Fibroblast of skin of left biceps (primary cell): ENCODE measurements at places on chromosomes 1 and 21.

DNA sequence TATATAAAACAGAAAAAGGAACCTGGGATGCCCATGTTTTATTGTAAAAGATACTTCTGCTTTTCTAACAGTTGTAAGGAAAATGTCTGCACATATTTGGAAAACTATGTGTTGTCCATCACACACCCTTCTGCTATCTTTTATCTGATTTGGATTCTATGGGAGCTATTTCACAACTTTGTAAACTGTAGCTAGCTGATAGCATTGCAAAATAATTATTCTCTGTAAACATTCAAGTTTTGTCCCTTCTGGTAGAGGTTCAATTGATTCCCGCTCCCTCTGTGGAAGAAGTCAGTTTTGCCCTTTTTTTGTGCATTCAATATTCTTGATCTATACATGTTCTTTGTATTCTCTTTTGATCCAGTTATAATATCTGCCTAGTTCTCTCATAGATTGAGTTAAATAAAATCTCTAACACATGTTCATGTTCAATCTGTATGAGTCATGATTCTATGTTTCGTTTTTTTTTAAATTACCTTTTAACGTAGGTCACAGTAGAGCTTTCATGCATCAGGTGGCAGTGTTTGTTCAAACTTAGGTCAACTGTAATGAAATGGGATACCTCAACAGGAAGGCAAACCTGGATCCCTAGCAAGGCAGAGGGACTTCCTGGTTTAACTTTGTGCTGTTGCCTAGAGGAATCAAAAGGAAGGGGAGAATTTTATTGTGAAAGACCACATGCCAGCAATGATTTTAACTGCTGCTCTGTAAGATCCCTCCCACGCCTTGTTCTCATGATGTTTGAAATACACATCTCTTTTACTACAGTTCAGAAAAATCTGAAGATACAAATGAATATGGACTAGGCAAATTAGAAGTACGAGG is 26.0 kb upstream of the BCL9 start:
- no peak for DNase-seq

- DNase-seq: no peak
These were observed 1.3 kb downstream of the CDC42BPA start for GRCh38 chr1:227317011-227317451.

DNA sequence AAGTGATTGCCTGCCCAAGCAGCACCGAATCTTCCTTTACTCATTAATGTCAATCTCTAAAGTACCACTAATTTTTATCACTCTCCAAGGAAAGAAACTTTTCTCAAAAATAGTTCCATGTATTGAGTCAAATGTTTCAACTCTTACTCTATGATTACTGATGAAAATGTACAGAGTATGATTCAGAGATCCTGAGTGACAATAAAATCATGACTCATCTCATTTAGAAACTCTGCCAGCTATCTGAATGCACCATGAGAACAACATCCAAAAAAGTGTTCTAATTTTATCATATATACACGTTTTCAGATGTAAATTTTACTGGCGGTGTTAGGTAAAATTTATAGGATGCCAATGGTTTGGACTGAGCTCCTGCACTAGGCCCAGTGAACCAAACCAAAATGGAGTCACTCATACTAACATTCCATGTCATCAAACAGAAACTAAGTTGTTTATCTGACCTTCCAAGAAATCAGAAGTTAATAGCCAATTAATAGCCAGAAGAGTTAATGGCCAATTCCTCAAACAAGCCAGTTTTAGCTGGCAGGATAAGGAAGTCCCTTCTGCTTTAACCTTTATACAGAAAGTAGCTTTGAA is 22.6 kb downstream of the PLPPR5 start:
- no peak for DNase-seq

DNA sequence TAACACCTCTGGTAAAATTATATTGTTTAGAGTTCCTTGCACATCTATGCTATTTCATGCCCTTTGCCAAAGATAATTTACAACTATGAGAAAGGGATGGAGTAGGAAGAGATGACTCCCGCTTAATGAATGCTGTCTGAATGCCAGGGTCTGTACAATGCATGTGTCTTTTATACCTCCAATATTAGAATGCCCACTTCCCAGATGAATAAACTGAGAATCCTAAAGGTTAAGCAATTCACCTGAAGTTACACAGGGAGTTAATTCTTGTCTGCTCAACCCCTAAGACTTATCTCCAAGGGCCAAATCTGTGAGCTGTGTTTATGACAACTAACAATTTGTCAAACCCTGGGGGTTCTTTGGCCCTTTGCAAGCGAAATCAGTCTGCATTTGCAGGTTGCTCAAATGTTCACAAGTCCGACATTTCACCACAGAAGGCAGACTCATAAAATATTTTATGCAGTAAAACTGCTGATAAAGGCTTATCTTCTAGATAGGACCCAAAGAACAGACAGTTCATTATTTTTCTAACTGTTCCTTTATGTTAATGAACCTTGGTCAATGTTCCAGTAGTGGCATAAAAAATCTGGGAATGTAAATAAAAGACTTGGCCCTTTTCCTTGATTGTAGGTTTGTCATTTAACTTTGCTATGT is 50.2 kb upstream of the ATP1A1 start:
- DNase-seq: no peak

- no peak for DNase-seq
These were observed 128.2 kb downstream of the LBR start for GRCh38 chr1:225299624-225300023.

DNA sequence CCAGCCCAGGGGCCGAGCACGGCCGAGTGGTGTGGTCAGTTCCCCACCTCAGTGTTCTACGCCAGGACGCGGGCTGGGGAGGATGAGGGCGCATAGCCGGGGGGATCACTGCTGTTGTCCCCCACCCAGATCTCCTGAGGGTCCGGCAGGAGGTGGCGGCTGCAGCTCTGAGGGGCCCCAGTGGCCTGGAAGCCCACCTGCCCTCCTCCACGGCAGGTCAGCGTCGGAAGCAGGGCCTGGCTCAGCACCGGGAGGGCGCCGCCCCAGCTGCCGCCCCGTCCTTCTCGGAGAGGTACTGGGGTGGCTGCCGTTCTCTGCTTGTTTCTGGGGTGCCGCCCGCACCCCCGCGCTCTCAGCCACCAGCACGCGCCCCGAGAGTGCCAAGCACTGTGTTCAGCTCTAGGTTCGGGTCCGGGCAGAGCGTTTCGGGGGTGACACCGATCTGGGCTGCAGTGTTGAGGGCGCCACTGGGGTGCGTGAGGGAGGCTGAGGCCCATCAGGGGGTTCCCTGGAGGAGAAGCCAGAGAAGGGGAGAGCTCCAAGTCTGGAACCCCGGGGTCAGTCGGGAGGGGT is 17.4 kb downstream of the SAMD11 start:
- DNase-seq: no peak

DNA sequence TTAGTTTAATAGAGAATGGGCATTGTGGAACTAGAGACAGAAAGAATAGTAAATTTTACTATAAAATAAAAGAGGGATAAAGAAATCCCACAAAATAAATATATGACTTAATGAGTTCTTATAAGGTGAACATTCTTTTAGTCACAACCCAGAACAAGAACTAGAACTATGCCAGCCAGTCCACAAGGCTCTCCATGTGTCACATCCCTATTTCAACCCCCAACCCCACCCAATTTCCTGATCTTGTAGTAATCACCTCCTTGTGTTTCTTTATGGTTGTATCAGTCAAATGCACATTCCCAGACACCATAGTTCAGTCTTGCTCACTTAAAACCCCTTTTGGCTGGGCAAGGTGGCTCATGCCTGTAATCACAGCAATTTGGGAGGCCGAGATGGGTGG is 662.3 kb upstream of the CAMK1G start:
- no peak for DNase-seq

- no peak for DNase-seq
These were observed 173.7 kb downstream of the CLEC20A start for GRCh38 chr1:178323067-178323466.

GRCh38 chr1:105678334-105678733 is 1378.1 kb upstream of the PRMT6 start:
- no peak for DNase-seq

DNA sequence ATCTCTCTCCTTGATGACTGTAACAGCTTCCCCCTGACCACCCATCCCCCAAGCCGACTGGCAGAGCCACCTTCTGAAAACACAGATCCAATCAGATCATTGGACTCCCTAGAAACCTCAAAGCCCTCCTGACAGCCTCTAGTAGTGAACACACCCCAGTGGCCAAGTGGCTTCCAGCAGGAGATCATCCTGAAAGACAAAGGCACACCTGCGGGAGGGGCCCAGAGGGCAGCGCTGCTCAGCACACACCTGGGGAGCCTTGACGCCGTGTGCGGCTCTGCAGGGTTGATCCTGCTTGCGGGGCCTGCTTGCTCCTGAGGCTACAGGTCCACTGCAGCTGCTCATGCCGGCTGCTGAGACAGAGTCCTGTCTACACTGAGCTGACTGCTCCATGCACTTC is 41.5 kb downstream of the SLC66A1 start:
- DNase-seq: no peak

- DNase-seq: peak; percentile 40
These were observed 3.6 kb upstream of the ZBTB7B start for GRCh38 chr1:154998818-154999570.

DNA sequence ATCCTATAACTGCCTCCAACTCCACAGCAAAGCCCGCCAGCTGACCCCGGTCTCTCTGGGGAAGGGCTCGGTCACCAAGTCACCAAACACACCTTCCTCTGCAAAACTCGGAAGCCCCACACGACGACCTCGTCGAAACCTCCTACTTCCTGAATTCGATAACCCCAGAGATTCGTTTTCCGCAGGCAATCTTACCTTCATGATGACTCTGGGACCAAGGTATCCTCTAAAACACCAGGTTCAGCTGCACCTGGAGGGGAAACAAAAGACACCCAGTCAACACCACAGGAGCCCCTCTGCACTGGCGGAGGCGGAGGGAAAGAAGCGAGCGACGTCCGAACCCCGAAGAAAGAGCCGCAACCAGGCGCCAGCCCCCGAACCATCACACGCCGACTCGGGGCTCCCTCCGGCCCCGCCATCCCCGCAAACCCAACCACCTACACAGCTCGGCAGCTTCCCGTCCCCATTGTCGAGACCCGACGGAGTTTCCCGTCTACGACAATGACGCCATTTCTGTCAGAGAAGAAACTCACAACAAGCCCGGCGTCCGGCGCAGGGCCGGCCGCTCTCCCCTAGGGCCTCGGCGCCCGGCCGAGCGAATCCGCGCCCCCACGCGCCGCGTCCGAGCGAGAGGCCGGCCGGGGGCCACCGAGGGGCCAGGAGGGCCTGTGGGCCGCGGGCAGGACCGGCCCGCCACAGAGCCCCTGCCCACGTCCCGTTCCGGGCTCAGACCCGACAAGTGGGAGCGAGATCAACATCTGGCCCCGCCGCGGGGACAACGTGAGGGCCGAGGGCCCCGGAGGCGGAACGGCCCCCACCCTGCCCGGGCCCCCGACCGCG is 1.0 kb downstream of the ARID4B start:
- DNase-seq: no peak

DNA sequence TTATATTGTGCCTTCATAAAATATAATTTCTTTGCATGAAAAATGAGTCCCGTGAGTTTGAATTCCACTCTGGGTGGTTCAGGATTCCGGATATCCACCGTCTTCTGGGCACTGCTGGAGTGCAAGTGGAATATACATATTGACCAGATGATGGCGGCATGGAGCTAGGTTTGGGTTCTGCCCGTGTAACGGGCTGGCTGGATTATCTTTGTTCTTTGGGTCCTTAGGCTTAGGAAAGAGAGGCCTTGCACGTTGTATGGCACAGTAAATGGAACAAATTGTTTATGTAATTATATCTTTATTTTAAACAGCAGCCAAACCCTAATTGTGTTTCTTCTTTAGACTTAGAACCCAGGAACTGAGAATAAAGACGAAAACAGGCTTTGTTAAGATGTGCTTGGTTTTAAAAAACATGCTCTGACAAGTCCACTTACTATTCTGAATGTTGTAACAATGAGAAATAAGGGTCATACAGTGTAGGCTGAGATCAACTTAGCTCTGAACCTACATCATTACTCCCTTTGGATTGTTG is 13.5 kb upstream of the ACBD6 start:
- DNase-seq: peak; percentile 51
